ENCODE measurements at places on chromosomes 16 and 17.

GRCh38 chr17:79573196-79573896, 37.5 kb downstream of the RBFOX3 start:
- no peak for DNase-seq

GRCh38 chr17:72456075-72456474, 335.3 kb downstream of the SOX9 start:
- no peak for DNase-seq

- DNase-seq, result no peak
Measured at GRCh38 chr17:50564916-50565315, 4.4 kb downstream of the CACNA1G start.

- DNase-seq, result no peak
Measured at GRCh38 chr17:75557852-75558665, 29.5 kb upstream of the MYO15B start.

DNA sequence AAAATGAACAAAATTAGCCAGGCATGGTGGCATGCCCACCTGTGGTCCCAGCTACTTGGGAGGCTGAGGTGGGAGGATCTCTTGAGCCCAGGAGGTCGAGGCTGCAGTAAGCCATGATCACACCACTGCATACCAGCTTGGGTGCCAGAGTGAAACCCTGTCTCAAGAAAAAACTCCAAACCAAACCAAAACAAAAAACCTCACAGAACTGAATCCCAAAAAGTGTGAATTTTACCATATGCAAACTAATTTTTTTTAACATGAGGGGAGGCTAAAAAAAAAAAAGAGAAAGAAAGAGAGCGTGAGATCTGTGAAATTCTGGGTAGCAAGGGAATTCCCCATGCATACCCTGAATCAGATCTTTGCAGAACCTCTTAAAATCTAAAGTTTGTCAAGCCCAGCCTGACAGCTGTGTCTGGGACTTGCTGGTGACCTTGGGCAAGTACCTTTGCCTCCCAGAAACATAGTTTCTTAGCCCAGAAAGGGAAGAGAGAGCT, 17.1 kb upstream of the CDH1 start:
- peak; percentile 62 for DNase-seq

DNA sequence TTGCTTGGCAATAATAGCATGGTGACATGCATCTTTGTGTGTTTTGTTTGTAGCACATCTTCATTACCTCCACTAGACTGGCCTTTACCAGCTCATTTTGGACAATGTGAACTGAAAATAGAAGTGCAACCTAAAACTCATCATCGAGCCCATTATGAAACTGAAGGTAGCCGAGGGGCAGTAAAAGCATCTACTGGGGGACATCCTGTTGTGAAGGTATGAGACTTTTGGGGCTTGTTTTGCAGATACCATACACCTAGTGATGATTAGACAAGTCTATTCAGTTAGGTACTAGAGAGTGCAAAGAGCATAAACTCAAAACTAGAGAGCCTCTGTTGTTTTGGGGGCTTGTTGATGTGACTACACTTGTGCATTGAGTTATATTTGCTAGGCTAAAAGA, 41.2 kb downstream of the NFATC3 start:
- DNase-seq, result no peak

- DNase-seq, result peak; percentile 77
Measured at GRCh38 chr17:7836596-7837407, 2.8 kb downstream of the KDM6B start.

DNA sequence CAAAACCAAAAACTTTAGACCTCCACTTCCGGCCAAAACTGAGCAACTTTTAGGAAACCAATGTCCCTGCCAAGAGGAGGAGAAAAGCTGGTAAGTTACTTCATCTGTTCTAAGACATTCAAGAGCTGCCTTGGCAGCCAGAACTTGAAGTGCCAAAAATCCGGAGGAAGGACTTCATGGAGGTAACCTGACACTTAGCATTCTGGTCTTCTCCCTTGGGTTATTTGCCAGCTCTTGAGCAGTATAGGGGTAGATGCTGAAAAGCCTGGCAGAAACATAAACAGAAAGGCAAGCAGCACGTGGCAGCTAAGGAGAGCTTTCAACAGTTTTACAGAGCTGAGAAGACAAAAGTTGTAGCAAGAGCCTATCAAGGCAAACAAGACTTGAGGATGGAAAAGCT, 53.2 kb downstream of the CDYL2 start:
- no peak for DNase-seq

GRCh38 chr16:80746231-80746630, 58.2 kb downstream of the CDYL2 start:
- no peak for DNase-seq

GRCh38 chr17:37107406-37108083, 158.8 kb downstream of the AATF start:
- DNase-seq, result no peak

GRCh38 chr17:30196504-30196903, 39.0 kb downstream of the SLC6A4 start:
- DNase-seq, result no peak

- DNase-seq, result no peak
Measured at GRCh38 chr17:77143306-77143705, 2.5 kb downstream of the SEC14L1 start.

DNA sequence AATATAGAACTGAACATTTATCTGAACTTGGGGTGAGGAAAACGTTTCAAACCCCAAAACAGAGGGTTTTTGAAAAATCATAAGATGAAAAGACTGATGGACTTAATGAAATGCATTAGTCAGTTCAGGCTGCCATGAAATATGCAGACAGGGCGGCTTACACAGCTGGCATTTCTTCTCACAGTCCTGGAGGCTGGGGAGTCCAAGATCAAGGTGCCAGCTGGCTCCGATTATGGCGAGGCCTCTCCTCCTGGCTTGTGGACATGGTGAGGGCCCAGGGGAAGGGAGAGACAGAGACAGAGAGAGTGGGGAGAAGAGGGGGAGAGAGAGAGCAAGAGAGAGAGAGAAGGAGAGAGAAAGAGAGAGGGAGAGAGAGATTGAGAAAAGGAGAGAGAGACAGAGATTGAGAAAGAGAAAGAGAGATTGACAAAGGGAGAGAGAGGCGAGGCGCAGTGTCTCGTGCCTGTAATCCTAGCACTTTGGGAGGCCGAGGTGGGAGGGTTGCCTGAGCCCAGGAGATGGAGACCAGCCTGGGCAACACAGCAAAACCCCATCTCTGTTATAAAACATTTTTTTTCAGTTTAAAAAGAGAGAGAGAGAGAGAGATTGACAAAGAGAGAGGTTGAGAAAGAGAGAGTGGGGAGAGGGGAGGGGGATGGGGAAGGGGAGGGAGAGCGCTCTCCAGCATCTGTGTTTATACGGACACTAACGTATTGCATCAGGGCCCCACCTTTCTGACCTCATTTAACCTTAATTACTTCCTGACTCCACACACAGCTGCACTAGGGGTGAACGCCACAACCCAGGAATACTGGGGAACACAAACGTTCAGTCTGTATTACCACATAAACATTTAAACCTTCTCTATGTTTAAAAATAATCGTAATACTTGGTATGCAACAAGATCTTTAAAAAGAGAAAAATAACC, 24.6 kb upstream of the RPH3AL start:
- DNase-seq, result no peak

DNA sequence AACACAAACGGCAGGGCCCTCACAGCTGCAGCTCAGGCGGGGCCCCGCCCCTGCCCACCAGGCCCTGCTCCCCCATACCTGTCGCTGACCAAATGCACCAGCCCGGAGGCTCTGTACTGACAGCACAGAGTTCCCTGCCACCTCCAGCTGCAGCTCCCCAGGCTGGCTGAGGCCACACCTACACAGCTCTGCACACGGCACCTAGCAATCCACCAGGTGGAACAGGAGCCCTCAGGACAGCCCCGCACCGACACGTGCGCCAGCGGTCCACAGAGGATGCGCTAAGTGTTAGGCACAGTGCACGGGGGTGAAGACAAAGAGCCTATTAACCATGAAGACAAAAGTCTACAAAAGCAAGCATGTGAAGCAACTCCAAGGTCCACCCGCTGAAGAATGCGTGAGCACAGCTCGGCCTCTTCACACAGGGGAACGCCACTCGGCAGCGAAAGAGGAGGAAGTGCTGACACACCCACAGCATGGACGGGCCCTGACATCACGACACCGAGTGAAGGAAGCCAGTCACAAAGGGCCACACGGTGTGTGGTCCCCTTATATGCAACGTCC, 5.4 kb downstream of the ZCCHC14 start:
- DNase-seq, result no peak

DNA sequence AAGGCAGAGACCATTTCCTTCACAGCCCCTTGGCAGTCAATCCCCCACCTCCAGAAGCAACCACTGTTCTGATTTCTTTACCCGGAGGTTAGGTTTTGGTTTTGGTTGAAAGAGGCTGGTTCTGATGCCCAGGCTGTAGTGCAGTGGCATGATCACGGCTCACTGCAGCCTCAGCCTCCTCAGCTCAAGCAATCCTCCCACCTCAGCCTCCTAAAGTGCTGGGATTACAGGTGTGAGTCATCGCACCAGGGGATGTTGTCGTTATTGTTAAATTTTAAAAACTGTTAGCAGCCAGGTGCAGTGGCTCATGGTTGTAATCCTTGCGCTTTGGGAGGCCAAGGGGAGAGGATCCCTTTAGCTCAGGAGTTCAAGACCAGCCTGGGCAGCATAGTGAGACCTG, 3.0 kb upstream of the CTRB2 start:
- DNase-seq, result no peak

DNA sequence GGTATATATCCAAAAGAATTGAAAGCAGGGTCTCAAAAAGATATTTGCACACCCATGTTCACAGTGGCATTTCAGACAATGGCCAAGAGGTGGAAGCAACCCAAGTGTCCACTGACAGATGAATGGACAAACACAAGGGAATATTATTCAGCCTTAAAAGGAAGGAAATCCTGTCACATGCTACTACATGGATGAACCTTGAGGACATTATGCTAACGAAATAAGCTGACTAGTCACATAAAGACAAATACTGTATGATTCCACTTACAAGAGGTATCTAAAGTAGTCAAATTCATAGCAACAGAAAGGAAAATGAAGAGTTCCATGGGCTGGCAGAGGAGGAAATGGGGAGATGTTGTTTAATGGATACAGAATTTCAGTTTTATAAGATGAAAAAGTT, 41.4 kb downstream of the TEX2 start:
- DNase-seq, result no peak

GRCh38 chr16:1413684-1414531, 596 bp downstream of the UNKL start:
- peak; percentile 82 for DNase-seq

DNA sequence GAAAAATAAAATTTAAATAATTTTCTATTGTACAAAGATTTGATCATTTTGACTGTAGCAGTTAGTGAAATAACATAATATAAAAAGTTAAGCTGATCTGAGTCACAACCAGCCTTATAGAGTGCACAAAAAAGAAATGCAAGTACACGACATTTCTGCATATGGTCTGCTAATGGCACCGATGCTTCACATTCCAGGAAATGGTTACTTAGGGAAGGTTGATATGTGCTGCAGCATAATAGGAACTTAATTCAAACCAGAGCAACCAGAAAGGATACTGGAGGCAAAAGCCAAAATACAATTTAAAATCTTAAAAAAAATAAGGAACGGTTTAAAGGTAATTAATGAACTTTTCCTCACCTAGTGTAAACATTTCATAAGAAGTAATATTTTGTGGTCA, 10.0 kb upstream of the CFDP1 start:
- no peak for DNase-seq

DNA sequence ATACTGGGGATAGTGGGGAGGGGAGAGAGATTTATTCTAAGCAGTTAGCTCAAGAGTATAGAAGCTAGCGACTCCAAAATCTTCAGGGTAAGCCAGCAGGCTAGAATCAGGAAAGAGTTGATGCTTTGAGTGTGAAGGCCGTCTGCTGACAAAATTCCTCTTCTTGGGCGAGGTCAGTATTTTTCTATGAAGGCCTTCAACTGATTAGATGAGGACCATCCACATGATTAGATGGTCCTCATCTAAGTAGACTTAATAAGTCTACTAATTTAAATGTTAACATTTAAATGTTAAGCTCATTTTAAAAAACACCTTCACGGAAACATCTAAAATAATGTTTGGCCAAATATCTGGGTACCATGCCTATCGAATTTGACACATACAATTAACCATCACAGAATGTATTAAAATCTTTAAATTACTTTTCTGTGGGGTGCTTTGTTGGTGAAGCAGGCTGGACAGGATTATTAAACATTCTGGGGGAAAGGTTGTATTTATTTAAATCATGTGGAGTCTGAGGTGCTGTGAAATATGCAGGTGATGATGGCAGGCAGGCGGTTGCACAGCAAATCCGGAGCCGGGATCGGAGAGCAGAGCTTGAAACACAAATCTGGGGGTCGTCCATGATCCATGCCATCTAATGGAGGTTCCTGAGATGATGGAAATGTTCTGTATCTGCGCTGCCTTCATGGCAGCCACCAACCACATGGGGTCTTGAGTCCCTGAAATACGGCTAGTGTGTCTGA, 49.8 kb upstream of the ADORA2B start:
- no peak for DNase-seq

- DNase-seq, result no peak
Measured at GRCh38 chr17:66790501-66791061, 44.3 kb upstream of the CACNG5 start.

- DNase-seq, result no peak
Measured at GRCh38 chr16:83912519-83913244, 13.8 kb downstream of the MLYCD start.

GRCh38 chr17:14205992-14206461, 30.6 kb downstream of the CDRT15 start:
- no peak for DNase-seq

DNA sequence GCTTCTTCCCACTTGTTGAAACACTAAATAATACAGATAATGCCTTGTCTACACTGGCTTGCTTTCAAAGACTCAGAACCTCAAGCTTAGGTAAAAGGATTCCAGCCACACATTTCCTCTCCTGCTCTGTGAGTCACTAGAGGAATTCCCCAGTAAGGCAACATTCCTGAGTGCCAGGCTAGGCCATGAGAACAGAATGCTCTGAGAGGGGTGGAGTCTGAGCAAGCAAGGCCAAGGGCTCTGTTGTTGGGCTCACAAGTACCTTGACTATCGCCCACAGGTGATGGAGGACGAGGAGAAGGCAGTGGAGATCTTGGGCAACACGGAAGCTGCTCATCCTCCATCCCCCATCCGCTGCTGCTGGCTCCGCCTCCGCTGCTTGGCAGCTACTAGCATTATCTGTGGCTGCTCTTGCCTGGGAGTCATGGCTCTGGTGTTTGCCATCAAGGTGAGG, 6.7 kb upstream of the PHKG2 start:
- DNase-seq, result no peak

DNA sequence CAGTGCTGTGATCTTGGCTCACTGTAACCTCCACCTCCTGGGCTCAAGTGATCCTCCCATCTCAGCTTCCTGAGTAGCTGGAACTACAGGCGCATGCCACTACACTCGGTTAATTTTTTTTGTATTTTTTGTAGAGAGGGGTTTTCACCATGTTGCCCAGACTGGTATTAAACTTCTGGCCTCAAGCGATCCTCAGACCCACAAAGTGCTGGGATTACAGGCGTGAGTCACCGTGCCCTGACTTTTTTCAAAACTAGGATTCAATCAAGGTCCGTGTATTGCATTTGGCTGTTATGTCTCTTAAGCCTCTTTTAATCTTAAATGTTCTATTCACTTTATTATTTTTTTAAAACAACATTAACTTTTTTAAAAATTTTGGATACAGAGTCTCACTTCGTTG, 4.3 kb upstream of the CCL22 start:
- no peak for DNase-seq

- peak; percentile 80 for DNase-seq
Measured at GRCh38 chr17:80260069-80260535, 550 bp upstream of the RNF213 start.
